Posterior vena cava (tissue), 2 donors: ENCODE measurements at places on chromosomes 6 and 20. TPM values are rescaled to one million over a fixed set of nuclear protein-coding genes. Genes with fewer than 3 reads are reported as not detected.
A peak's percentile ranks its signal among the peaks of the same experiment; 100 is the strongest.

Gene HLA-DQB1
- 13.8 TPM for total RNA-seq

DNA sequence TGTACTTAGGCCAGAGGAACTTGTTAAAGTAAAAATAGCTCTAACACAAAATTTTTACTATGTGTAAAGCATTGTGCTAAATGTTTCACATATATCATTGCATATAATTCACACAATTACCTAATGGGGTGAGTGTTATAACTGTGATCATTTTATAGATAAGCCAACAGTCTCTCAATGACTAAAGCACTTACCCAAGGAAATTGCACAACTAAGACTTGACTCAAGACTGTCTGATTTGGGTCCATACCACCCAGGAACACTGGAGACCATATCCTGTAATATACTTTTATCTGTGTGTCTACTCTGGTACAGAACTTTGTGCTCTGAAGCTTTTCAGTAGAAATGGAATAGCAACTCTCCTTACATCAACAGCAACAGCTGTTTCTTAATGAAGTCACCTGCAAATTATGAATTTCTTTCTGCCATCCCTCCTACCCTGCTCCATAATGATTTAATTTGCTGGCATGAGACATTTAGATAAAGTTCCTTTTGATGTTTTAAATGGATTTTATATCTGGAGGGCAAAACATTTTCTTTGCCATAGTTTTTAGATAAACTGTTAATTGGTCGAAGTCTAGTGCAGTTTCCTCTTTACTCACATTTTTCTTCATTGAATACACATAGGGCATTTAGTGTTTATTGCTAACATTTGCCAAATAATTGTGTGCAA lies 47.5 kb downstream of the TSPYL4 start:
- DNase-seq, result no peak

DNA sequence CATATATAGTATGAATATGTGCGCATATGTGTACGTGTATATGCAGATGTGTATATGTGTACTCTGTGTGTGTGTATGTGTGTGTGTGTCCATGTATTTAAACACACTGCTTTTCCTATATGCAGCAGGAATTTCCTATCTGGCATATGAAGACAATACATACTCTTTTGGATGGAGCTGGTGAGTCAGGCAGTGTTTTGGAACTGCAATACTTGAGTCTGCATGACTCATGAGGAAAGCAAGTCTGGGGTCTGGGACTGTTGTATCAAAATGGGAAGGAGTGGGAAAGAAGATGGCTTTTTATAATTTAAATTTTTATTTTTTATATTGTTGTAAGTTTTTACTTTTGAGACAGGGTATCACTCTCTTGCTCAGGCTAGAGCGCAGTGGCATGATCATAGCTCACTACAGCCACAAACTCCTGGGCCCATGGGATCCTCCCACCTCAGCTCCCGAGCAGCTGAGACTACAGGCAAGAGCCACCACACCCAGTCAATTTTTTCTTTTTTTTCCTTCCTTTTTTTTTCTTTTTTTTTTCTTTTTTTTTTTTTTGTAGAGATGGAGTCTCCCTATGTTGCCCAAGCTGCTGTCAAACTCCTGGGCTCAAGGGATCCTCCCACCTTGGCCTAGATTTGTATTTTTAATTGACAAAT lies 72.2 kb downstream of the ATXN1 start:
- no peak for DNase-seq

DNA sequence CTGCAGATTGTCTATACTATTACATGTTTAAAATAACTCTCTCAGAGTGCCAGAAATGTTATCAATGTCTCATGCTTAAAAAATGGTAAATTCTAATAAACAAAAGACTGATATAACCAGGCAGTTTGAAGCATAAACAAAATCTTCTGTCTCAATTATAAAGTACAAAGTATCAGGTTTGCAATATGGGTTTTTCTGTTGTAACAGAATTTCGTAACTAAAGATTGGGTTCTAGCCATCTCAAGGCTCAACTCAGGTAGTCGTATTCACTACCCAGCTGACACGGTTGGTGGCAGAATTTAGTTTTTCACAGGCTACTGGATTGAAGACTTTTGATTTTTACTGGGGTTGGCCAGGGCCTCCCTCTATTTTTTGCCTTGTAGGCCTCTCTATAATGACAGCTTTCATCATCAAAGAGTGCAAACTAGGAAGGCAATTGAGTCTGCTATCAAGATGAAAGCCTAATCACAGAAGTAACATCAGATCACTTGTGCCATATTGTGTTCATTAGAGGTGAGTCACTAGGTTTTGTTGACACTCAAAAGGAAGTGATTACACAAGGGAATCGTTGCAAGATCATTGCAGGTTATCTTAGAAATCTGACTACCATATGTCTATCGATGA lies 3.6 kb downstream of the CYP39A1 start:
- no peak for DNase-seq

- no peak for DNase-seq
These were observed 340.9 kb upstream of the IRAK1BP1 start for GRCh38 chr6:78526432-78526831.

Gene BMP5
- 0.10 TPM for total RNA-seq

Gene DPPA5
- not detected for total RNA-seq

Gene NMBR
- not detected for total RNA-seq

Gene SLC4A11
- 0.38 TPM for total RNA-seq

DNA sequence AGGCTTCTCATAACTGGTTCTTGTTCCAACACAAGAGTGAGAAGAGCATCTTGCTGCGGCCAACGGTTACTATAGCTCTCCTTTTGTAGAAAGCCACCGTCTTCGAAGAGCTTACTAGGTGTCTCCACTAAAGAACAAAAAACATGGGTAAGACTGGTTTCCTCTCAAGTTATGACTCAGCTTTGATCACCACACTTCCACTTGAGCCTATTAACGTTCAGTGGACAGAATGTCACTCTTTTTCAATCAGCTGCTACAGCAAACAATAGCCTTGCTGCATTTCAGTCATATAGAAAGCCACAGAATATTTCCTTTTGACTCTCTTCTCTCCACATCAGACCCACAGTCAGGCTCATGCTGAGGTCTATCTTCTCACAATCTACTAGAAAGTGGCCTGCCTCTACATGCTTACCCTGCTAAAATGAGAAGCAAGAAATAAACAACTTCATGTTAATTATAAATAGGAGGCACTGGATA lies 243.5 kb upstream of the PREP start:
- no peak for DNase-seq

DNA sequence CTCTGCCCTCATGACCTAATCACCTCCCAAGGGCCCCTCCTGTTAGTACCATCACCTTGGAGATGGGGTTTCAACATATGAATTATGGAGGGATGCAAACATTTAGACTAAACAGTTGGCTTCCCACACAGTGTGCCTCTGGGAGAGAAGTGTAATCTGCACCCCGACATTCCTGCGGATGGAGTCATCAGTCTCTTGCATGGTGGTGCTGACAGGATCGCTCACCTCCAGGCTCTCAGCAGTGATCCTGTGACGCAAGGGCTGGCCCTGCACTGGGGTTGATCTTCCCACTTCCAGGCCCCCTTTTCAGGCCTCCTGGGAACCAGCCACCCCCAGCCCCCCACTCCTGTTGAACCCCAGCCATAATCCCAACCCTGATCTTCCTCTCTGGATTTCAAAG lies 16.0 kb upstream of the PI16 start:
- DNase-seq, result no peak

- DNase-seq, result no peak
These were observed 113.6 kb downstream of the TRERF1 start for GRCh38 chr6:42337985-42338743.

Gene GNAS-AS1
- total RNA-seq, result not detected

DNA sequence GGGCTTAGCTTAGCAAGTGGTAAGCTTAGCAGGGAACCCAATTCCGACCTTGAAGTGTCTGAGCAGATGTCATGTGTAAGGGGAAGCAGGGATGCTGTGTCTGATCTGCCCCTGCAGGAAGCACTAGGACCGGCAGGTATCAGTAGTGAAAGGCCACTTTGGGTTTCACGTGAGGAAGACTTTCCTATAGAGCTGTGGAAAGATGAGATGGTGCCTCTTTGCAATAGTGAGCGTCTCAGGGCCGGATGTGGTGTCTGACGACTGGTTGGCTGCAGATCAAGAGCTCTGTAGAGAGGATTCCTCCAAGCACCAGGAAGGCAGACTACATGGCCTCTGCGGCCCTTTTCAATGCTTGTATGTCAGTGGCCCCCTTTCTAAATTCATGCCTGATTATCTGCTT lies 98.3 kb downstream of the TIAM2 start:
- no peak for DNase-seq

DNA sequence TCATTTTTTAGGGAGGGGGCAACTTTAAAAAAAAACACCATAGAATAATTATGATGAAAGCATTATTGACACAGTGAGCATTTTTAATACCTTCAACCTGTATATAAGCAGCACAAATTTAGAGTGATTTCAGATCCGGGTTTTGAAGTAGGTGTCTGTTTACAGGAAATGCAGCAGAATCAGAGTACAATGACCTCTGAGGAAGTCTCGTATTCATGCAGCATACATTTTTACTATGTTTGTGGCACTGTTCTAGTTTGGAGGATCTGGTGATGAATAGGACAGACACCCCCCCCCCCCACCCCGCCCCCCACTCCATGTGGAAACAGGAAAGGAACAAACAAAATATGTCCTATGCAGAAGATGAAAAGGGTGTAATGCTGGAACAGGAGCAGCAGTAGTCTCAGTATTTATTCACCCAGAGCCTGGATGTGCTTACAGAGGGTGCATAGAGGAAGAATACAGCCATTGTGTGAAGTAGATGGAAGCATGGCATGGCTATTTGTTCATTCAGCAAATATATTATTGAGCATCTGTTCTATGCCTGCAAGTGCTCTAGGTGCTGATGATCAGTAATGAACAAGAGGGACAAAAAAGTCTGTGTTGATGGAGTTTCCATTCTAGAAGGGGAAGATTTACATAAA lies 19.7 kb downstream of the VAPB start:
- DNase-seq, result no peak

Gene CRISP3
- total RNA-seq, result 0.10 TPM

GRCh38 chr20:38032585-38033329 lies 499 bp downstream of the TTI1 start:
- no peak for DNase-seq

GRCh38 chr20:31842471-31843157 lies 2.8 kb downstream of the FOXS1 start:
- DNase-seq, result peak; percentile 88

GRCh38 chr6:6771964-6772363 lies 183.4 kb downstream of the LY86 start:
- no peak for DNase-seq

Gene ADAT2
- 5.1 TPM for total RNA-seq

- DNase-seq, result no peak
These were observed 67.1 kb downstream of the SYCP2 start for GRCh38 chr20:59866338-59866737.

DNA sequence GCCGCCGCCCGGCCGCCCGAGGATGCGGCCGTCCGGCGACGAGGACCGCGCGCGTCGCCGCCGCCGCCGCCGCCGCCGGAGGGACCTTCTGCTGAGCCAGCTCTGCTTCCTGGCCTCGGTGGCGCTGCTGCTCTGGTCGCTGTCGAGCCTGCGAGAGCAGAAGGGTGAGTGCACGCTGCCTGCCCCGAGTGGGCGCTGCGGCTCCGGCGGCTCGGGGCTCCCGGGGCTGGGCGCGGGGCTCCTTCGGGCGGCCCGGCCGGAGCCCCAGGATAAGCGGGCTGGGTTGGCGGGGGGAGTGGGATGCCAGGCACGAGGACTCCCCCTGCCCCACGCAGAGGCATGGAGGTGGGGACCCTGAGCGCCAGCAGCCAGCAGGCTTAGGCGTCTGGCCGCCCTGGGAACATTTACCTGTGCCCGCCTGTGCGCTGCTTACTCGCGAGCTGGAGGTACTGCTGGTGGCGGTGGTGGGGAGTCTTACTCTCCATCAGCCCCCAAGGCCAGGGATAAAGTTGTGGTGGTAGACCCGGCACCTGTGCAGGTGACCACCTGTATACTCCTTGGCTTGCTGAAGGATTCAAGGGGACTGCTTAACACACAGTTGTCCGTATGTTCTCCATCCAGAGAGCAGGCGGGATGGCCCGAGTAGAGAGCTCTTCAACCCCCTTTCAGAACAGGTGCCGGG lies 520 bp downstream of the SLC24A3 start:
- DNase-seq, result peak; percentile 93

- no peak for DNase-seq
These were observed 10.1 kb downstream of the HMGCLL1 start for GRCh38 chr6:55568808-55569439.

Gene CDH26
- total RNA-seq, result 2.1 TPM

DNA sequence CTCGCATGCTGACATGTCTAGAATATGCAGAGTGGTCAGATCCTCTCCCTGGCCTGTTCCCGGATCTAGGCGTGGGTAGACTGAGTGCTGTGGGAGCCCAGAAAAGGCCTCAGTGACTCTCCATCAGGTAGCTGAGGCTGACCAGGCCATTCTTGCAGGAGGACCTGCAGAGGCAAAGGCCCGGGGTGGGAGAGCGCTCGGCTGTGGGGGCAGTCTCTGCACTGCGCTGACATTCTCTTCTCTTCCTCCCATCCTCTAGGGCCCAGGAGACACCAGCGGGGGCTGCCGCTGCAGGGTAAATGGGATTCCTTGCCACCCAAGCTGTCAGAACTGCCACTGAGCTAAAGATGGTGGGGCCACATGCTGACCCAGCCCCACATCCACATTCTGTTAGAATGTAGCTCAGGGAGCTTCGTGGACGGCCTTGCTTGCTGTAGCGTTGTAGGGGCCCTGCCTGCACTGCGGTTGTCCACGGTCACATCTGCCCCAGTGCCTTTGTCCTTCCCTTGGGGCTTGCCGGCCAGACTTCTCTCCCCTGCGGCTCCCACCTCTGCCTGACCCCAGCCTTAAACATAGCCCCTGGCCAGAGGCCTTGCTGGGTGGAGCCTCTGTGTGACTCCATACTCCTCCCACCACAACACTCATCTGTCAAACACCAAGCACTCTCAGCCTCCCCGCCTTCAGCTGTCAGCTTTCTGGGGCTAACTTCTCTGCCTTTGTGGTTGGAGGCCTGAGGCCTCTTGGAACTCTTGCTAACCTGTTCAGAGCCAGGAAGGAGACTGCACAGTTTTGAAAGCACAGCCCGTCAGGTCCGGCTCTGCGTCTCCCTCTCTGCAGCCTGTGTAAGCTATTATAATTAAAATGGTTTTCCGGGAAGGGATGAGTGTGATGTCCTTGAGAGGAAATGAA lies 22.2 kb downstream of the RBCK1 start:
- DNase-seq, result no peak

DNA sequence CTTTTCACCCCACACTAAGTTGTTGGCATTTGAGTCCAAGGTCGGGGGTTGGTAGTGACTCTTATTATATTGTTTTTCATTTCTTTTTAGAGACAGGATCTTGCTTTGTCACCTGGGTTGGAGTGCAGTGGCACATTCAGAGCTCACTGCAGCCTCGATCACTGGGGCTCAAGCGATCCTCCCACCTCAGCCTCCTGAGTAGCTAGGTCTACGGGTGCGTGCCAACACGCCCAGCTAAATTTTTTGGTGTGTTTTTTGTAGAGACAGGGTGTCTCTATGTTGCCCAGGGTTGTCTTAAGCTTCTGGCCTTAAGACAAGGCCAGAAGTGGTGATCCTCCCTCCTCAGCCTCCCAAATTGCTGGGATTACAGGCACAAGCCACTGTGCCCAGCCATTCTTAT lies 25.1 kb upstream of the TGM2 start:
- DNase-seq, result no peak
